Glutamatergic neuron (in vitro differentiated cells): ENCODE measurements at places on chromosomes 3 and 15.

- DNase-seq, result no peak
Measured at GRCh38 chr3:143330296-143330868, 210.8 kb downstream of the CHST2 start.

DNA sequence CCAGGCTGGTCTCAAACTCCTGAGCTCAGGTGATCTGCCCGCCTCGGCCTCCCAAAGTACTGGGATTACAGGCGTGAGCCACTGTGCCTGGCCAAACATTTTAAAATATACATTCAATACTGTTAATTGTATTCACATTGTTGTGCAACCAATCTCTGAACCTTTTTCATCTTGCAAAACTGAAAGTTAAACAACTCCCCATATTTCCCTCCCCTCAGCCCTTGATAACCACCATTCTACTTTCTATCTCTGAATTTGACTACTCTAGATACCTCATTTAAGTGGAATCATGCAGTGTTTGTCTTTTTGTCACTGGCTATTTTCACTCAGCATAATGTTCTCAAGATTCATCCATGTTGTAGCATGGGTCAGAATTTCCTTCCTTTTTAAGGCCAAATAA lies 30.0 kb downstream of the HMCES start:
- DNase-seq, result no peak

DNA sequence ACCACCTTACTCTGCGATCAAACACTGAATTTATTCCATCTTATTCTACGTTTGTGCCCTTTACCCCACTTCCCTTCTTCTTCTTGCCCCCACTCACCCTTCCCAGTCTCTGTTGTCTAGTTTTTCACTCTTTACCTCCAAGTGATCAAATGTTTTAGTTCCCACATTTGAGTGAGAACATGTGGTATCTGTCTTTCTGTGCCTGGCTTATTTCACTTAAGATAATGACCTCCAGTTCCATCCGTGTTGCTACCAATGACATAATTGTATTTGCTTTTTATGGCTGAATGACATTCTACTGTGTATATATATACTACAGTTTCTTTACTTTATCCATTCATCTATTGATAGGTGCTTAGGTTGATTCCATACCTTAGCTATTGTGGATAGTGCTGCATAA lies 78.8 kb downstream of the PDCD6IP start:
- DNase-seq, result no peak

DNA sequence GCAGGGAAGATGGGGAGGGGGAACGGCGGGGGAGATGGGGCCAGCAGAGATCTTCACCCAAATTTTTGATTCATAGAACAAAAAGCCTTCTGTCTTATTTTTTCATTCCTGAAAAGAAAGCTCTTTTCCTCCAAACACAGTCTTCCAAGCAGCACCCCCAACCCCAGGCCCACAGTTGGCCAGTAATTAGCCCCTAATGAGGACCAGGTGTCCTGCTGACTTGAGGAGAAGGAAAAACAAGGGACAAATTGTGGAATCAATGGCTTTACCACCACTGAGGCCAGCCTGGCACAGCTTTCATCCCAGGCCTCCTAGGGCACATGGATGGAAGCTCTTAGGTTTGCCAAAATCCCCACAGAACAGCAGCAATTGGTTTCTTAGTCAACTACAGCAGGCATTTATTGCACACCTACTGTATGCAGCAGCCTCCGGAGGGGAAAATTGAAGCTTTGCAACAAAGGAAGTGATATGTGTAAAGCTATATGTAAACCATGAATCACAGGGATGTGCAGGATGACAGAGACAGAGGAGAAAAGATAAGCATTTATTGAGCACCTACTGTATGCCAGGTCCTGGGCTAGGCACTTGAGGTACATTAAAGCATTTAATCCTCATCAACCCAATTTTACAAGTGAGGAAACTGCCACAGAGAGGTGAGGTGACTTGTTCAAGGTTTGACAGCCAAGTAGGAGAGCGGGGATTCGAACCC lies 199.5 kb downstream of the TBC1D2B start:
- no peak for DNase-seq

- DNase-seq, result no peak
Measured at GRCh38 chr3:71144525-71145253, 438.8 kb downstream of the FOXP1 start.

DNA sequence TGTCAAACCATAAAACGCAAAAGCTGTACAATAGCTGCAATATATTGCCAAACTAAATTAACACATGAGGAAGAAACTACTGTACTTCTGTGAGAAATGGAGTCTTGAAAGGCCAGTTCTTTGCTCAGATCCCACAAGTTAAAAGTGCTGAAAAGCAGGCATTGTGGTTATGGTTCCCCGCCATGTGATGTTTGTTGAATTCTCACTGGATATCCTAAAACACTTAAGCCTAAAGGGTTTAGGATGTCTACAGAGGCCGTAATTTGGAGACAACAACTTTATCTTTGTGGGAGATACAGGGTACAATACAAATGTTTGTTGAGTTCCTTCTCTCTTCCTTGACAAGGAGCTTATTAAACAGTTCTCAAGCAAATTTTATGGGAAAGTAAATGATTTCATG lies 53.2 kb downstream of the TMEM212 start:
- no peak for DNase-seq

DNA sequence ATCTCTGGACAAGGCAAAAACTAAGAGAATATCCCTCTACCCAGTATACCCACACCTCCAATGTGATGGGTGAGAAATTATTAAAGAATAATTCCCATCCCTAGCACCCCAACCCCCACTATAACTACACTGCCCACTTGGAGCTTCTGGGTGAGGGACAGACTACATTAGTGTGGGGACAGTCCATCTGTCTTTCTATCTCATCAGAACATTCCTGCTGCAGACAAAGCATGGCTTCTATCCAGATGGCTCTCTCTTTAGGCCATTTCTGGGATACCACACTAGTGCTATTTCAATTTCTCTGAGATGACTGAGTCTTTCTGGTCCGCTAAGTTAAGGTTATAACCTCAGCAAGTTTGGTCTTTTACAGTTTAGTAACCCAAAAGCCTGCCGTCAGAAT lies 6.6 kb downstream of the CSNK1G1 start:
- no peak for DNase-seq

- no peak for DNase-seq
Measured at GRCh38 chr3:69179740-69180372, 57.5 kb upstream of the LMOD3 start.

DNA sequence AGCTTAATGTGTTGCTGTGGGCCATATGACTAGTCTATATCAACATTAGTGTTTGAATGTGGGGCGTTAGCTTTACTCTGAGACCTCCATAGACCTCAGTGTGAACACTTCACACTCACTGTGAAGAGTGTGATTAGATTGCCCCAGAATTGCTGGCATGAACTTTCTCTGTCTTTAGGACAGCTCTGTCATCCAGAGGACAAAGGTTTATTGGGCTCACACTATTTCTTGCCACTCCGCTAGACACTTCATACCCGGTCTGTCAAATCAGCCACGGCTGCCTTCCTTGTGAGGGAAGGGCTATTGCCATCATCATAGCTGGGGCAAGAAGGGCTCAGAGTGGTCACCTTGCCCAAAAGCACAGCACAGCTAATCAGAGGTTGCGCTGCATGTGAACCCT lies 316.8 kb upstream of the NR2E3 start:
- DNase-seq, result no peak

DNA sequence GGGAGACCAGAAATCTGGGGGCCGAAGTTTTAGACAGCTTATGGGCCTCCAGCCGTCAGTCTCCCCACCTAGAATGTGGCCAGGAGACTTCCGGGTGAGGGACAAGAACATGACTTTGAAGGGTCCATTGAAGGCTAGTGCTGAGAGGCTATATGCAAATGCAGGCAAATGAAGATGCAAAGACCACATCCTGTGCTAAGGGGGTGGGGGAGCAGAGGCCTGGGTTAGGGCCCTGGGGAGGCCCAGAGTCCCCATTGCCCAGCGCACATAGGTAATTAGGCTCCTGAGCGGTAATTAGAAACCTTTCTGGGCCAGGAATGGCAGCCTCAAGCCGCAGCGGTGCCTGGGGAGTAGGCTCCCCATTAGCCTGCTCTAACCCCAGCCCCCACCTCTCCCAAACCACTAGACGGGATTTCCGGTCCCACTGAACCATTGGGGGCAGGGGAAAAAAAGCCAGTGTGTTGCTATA lies 6.8 kb downstream of the CSK start:
- peak; percentile 40 for DNase-seq

DNA sequence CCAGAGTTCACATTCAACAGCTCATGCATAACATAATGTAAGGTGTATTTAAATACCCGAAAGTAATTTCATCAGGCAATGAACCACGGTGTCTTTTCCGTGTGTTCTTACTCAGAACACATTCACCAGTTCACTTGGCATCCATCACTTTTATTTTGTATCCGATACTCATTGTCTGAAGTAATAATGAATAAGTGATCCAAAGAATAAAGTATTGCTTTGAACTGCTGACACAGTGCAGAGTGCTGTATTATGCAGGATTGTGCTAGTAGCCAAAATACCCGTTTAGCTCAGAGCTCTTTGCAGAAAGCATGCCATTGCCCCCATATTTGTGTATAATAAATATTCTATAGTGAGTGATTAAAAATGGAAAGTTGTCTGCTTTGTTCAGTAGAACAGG lies 460.9 kb upstream of the KCNMB2 start:
- no peak for DNase-seq

DNA sequence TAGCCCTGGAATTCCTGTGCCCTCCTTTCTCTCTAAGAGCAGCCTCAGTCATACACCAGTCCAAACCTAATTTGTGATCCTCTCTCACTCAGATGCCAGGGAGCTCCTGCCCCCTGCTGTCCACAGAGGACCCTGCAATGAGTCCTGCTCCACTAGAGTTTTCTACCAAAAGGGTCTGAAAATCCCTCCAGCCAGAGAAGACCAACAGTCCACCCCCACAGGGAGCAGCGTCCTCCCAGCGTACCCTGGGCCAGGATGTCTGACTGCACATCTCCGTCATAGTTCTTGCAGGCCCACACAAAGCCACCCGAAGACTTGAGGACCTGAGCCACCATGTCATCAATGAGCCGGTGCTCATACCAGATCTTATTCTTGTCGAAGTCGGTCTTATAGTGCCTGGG lies 15.4 kb downstream of the IDH2 start:
- DNase-seq, result peak; percentile 67

DNA sequence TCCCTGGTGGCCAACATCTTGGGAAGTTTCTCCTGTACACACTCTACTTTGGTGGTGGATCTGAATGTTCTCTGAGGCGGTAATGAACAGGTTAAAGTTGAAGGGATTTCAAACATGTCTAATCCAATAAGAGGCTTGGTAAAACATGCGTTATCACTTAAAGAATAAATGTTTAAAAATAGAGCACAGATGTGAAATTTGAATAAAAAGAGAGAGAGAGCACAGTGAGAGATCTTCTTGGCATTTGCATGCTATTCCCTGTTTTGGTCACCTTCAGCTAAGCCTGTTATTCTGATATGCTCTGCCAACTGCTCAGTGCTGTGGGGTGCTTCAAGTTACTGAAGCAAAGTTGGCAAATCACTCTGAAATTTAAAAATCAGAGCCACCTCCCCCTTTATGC lies 237.7 kb upstream of the WNT5A start:
- DNase-seq, result no peak

- no peak for DNase-seq
Measured at GRCh38 chr15:64166102-64166890, 3.5 kb upstream of the PPIB start.

DNA sequence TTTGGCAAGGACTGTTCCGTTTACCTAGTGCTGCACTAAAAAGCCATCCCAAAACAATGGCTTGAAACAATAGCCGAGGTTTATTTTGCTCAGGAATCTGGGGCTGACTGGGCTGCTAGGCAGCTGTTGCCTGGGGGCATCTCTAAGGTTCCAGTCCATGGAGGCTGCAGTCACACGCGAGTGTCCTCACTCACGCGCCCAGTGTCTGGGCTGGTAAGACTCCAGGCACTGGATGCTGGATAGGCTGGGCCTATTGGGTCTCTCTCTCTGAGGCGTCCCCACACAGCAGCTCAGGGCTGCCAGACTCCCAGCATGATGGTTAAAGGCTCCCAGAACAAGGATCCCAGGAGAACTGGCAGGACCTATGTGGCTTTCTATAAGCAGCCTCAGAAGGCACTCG lies 34.2 kb downstream of the ALS2CL start:
- DNase-seq, result no peak

DNA sequence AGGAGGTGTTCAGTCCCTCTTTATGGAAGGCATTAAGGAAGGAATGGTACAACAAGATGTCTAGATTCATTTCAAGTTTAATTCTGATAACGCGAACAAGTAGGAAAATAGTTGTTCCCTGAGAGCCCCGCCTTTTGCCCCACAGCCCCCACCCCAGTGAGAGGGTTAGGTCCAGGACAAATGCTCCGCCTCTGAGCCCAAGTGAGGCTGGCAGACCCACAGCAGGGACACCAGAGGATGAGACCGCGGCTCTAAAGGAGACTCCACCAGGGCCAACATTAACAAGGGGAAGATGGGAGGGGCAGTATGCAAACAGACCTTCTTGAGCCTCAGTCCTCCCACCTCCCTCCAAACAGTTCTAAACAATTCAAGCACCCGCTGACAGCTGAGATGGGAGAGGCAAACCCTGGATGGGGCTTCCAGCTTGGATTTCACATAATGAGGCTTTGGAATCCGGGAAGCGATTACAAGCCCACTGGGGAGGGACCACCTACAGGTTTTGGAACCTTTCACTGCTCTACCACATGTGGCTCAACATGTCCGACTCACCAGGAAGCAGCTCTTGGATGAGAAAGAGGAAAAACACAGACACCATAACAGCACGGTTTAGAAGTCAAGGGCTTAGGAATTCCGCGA lies 42.9 kb upstream of the IREB2 start:
- no peak for DNase-seq

- no peak for DNase-seq
Measured at GRCh38 chr15:79948095-79948695, 22.8 kb downstream of the BCL2A1 start.

DNA sequence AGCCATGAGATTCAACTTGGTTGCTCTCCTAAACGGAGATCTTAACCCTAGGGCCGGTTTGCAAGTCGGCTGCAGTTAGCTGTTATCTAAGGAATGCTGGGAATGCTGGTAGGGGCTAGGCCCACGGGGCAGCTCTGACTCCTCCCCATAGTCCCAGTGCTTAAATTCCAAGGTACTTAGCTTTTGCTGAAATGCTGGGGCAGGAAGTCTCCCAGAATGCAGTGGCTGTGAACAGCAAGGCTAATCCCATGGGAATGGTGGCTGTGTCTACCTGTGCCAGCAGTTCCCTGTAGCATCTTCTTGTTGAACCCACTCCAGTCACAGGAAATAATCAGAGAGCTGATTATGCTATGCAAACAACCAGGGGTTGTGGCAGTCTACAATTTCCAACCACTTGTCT lies 102.5 kb upstream of the TJP1 start:
- no peak for DNase-seq

DNA sequence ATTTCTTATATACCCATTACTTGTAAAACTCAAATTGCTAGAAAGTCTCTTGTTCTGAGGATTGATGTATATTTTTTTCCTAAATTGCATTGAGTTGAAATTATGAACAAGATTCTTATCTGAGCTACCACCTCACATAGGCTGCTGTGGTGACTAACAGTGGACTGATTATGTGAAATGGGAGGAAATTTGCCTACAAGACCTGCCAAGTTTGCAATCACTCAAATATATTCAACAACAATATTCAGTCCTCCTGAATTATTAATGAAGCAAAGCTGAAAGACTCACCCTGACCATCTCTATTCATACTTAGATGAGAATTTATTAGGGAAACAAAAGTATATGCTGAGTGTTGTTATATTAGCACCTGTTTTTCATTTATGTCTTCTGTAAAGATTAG lies 412.6 kb upstream of the SEMA6D start:
- no peak for DNase-seq

GRCh38 chr15:70509282-70509662 lies 254.1 kb downstream of the UACA start:
- DNase-seq, result no peak
